ENCODE measurements at places on chromosomes 2 and 18.

DNA sequence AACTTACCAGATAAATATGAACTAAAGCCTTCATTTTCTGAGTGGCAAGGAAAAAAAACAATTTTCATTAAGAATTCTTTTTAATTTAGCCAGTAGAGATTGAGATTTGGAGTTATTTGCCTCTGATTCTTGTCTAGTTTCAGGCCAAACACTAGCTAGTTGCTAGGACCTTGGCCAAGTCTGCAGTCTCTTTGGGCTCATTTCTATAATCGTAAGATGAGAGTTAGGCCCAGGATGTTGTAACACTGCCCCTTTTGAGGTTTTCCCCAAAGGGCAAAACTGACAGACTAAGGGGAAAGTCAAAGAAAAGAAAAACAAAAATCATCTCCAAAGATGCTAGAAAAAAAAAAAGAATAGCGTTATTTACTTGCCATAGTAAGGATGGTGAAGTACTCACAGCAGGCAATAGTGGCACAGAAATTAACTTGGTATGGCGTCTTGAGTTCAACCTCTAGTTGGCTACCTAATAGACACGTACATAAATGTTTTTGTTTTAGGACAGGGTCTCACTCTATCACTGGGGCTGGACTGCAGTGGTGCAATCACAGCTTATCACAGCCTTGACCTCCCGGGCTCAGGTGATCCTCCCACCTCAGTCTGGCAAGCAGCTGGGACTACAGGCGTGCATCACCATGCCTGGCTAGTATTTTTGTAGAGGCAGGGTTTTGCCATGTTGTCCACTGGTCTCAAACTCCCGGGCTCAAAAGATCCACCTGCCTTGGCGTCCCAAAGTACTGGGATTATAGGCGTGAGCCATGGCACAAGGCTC lies 23.0 kb upstream of the ADAM17 start:
- no peak for DNase-seq

GRCh38 chr2:180191432-180192124 lies 184.5 kb upstream of the CWC22 start:
- DNase-seq, result no peak

- no peak for DNase-seq
These were observed 260.3 kb downstream of the AFF3 start for GRCh38 chr2:99881901-99882591.

- DNase-seq, result no peak
These were observed 17.7 kb upstream of the CYP1B1 start for GRCh38 chr2:38093527-38094165.

- no peak for DNase-seq
These were observed 61.4 kb upstream of the ASAP2 start for GRCh38 chr2:9145109-9145751.

All from endodermal cell (in vitro differentiated cells).